ENCODE measurements at places on chromosomes 2 and 18.

GRCh38 chr18:72700961-72701710 lies 157.0 kb upstream of the CBLN2 start:
- no peak for DNase-seq

GRCh38 chr2:241760301-241760771 lies 16.3 kb upstream of the GAL3ST2 start:
- no peak for DNase-seq

GRCh38 chr2:42036413-42036812 lies 11.4 kb upstream of the PKDCC start:
- DNase-seq = no peak

GRCh38 chr2:24179683-24180082 lies 4.8 kb downstream of the FAM228A start:
- no peak for DNase-seq

- no peak for DNase-seq
Observed at GRCh38 chr2:48398285-48399002, 131.5 kb upstream of the STON1 start.

Measured in left ventricle myocardium superior (tissue), 1 donor.